Activated CD8-positive, alpha-beta memory T cell treated with anti-CD3 and anti-CD28 coated beads for 1 hour (primary cell): ENCODE measurements at places on chromosomes 4 and X.

- DNase-seq = no peak
These were observed 37.5 kb upstream of the ABCG2 start for GRCh38 chr4:88196013-88196365.

DNA sequence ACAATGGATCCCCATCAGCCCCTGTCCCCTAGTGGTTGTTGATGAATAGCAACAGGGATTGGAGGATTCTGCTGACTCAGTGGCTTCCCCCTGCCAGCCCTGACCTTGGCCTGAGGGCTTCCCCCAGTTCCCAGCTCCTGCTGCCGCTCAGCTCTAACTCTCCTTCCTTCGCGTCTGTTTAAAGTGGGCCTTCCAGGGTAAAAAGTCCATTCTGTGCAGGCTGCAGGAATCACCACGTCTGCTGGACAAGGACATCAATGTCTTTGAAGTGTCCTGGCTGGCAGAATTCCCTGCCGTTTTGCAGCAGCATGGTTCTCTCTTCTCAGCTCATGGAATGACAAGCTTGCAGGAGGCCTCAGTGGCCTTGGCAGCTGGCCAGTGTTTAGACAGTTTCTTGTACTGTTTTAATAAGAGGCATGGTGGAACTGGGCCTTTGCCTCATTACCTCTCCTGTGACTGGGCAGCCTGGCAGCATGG, 152.5 kb upstream of the STX18 start:
- no peak for DNase-seq

DNA sequence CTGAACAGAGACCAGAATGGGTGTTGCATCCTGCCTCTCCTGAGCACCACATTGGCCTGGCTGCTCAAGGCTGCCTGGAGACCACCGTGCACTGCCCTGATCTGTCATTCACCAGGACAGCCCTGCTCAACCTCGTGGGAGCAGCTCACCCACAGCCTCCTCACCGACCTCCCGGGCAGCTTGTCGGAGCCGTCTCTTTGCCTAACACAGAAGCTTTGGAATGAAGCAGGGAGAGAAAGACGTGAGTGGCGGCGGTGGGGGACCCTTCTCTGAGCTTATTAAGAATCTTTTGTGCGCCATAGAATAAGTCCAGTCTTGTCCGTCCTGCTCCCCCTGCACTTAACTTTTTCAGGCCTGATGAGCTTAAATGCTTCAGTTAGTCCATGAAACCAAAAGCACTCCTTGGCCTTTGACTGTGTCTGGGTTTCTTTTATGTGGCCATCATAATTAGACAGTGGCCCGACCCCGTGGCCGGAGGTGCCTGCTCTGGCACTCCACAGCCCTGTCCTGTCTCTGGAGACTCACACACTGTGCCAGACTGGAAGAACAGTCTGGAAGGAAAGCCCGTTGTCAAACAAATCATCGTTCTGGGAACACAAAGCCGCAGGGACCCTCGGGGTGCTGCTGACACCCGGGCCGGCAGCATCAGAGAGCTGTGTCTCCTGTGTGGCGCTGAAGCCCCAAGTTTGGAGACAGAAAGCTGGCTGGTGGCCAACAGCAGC, 192.8 kb downstream of the BCOR start:
- no peak for DNase-seq

- DNase-seq = no peak
These were observed 2.1 kb downstream of the SEL1L3 start for GRCh38 chr4:25860586-25861279.

- no peak for DNase-seq
These were observed 163.3 kb upstream of the SLC7A11 start for GRCh38 chr4:138405466-138405891.

GRCh38 chr4:26384380-26385057, 63.7 kb downstream of the RBPJ start:
- DNase-seq = no peak

DNA sequence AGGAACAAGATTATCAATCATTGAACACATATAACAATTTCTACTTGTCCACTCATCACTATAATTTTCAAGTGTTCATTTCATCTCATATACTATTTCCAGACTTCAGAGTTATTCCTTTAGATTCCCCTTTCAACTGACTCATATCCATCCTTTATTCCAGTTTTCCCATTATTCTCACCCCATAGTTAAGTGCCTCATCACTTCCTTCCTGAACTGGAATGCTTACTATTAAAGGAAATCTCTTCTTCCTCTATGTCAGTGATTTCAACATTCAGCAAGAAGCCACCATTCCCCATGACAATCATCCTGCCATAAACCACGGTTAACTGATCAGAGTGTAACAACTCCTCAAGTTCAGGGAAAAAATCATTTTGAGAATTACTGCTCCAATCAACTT, 198.9 kb downstream of the FBXO8 start:
- DNase-seq = no peak

DNA sequence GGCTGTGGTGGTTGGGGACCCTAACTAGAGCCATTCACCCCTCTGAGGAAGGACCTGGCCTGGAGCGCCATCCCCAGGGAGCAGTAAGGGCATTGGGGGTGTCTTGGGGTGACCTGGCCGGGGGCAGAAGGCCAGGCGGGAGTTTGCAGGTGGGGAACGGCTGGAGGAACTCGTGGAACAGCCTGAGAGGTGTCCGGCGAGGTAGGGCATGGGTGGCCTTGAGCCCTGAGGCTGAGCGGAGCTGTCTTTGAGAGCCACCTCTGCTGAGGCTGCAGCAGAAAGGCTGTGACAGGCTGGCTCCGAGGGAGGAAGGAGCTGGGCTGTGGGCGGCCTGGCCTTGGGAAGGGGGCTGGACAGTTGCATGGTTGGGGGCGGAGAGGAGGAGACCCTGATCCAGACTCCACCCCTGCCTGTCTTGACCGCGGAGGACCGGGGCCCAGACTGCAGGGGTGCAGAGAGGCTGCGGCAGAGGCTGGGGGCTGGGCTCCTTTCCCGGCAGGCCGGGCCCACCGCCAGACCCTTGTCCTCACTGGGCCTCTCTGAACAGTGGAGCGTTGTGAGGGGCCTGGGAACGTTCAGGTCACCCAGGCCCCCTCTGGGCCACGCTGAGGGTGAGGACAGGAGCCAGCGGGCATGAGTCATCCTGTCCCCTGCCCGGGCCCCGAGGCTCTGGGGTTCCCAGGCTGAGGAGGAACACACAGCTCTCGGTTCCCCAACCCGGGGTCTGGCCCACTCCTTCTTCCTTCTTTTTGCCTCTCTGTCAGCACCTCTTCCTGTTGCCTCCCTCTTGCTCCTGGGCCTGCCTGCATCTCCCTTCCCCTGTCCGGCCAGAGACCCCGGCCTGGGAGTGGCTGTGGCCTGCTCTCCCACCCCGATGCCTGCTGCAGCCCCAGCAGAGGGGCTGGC, 8.1 kb downstream of the SH3BP2 start:
- DNase-seq = no peak

DNA sequence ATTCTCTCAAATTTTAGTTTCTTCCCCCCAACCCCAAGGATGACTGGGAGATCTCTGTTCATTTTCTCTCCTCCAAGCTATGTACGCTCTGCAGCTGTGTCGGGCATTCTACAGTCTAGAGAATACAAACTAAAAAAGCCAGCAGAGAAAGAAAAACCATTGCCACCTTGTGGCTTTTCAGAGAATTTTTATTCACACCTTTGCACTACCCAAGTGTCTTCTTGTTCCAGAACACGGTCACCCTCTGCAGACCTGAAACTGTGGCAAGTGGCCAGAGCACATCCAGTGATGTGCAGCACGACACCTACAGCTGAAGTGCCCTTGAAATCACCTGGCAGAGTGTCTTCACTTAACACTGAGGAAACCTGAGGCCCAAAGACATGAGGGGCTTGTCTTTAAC, 68.6 kb downstream of the CHST7 start:
- DNase-seq = no peak

- DNase-seq = no peak
These were observed 329.2 kb downstream of the DTHD1 start for GRCh38 chr4:36610628-36611027.
